ENCODE measurements at places on chromosomes 7 and 10.

DNA sequence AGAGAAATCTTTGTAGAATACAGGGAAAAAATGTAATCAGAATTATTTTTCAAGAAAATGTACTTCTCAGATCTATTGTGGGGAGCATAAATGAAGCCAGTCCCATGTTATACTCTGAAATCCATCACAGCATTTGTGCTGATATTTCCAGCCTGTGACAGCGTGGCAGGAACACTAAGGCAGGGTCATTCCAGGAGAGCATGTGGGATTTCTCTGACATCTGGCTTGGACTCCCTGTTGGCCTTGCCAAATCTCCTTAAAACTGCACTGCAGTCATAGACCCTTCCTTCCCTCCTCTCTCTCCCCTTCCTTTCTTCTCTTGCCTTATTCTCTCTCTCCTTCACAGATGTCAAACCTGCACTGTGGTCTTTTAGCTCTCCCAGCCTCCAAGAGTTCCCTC lies 6.5 kb upstream of the TSPAN13 start:
- DNase-seq, result no peak

- no peak for DNase-seq
Observed at GRCh38 chr7:63023182-63023787, 975.4 kb upstream of the ZNF722 start.

- DNase-seq, result no peak
Observed at GRCh38 chr7:75979759-75980429, 14.5 kb downstream of the TMEM120A start.

DNA sequence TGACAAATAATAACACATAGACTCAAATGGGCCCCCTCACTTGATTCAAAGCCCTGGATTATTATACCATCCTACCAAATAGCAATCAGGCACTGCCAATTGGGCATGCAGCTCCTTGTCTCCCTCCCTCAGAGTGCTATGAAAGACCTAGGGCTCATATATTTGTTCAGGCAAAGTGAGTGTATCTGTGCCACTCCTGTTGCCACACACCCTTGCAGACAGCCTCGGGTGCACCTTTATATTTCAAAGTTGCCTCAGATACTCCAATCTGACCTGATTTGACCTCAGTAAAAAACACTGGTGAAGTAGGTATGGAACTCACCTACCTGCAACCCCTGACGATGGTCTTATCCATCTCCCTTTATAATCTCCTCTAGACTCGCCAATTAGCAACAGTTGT lies 3.0 kb upstream of the NAMPT start:
- no peak for DNase-seq

- DNase-seq, result peak; percentile 81
Observed at GRCh38 chr10:63628526-63629362, 107.5 kb downstream of the REEP3 start.

GRCh38 chr10:22699976-22700375 lies 14.4 kb downstream of the PIP4K2A start:
- no peak for DNase-seq

- no peak for DNase-seq
Observed at GRCh38 chr10:124911124-124912067, 30.5 kb upstream of the ZRANB1 start.

- DNase-seq, result no peak
Observed at GRCh38 chr7:79157281-79157680, 296.2 kb downstream of the MAGI2 start.
